PC-9 (cell line): ENCODE measurements at places on chromosomes 3 and 15. TPM values are rescaled to one million over a fixed set of nuclear protein-coding genes. Genes with fewer than 3 reads are reported as not detected.
A peak's percentile ranks its signal among the peaks of the same experiment; 100 is the strongest.

- no peak for DNase-seq
- no peaks in the 10 kb centered on the region for H3K4me1 ChIP-seq
- no peak overlapping the region for H3K27ac ChIP-seq
- H3K4me3 ChIP-seq: no peak overlapping the region
- H3K27me3 ChIP-seq: no peaks in the 10 kb centered on the region
- no peaks in the 10 kb centered on the region for H3K36me3 ChIP-seq
These were observed 465.0 kb downstream of the PLOD2 start for GRCh38 chr3:145696011-145696410.

Gene GABRA5
- total RNA-seq: not detected in 2 replicates

DNA sequence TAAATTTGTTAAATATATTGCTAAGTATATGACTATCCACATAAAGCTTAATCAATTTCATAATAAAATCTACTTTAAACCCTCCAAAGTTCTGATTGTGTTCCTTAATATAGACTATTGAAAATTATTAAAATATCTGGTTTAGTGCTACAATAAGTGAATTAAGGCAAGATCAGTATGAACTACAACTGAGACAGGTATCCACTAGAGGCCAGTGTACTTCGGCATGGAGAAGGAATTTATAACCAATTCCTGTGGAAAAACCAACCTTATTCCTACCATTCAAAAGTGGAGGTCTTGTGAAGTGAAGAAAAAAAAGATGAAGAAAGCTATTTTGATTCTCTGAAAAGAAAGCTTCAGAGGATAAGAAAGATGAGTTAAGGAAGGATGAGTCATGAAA is 237.7 kb downstream of the SUCLG2 start:
- no peak overlapping the region for H3K27ac ChIP-seq
- H3K36me3 ChIP-seq: no peaks in the 10 kb centered on the region
- no peaks in the 10 kb centered on the region for H3K27me3 ChIP-seq
- no peaks in the 10 kb centered on the region for H3K4me1 ChIP-seq
- no peak overlapping the region for H3K4me3 ChIP-seq
- no peak for DNase-seq

DNA sequence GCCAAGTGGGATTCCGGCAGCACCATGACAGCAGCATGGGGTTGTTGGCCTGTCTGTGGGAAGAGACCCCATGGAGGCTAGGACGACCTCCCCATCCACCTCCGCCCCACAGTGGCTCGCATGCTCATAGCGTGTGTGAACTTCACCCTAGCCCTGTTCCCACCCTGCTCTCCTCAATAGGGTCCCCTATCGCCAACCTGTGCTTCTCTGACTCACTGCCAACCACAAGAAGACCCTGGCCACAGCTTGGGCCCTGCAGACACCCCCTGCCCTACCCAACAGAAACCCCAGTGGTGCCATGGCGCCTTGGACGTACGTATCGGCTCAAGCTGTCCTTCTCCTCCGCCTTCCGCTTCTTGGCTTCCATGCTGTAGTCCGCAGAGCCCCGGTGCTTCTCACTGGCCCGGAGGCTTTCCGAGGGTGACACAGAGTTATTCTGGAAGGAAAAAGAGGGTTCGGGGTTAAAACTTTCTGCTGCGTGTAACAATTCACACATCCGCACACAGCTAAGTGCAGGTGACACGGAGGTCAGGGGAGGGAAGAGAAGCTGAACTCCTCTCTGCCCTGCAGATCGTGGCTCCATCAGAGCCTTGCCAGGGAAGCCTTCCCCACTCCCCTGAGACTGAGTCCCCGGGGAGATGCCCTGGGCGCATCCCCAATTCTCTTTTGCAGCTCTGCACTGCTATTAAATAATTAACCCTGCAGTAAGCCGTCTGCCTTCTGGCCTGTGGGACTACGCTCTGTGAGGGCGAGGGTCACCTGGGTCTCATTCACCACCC is 37.3 kb downstream of the TLE3 start:
- H3K27me3 ChIP-seq: no peaks in the 10 kb centered on the region

Gene SLC51B
- not detected in 2 replicates for total RNA-seq

GRCh38 chr15:64562003-64562640 is 101.7 kb downstream of the ZNF609 start:
- no peaks in the 10 kb centered on the region for H3K36me3 ChIP-seq
- H3K4me1 ChIP-seq: peaks cover 12% of the 10 kb centered on the region
- no peak overlapping the region for H3K4me3 ChIP-seq
- no peak overlapping the region for H3K27ac ChIP-seq
- no peaks in the 10 kb centered on the region for H3K27me3 ChIP-seq

DNA sequence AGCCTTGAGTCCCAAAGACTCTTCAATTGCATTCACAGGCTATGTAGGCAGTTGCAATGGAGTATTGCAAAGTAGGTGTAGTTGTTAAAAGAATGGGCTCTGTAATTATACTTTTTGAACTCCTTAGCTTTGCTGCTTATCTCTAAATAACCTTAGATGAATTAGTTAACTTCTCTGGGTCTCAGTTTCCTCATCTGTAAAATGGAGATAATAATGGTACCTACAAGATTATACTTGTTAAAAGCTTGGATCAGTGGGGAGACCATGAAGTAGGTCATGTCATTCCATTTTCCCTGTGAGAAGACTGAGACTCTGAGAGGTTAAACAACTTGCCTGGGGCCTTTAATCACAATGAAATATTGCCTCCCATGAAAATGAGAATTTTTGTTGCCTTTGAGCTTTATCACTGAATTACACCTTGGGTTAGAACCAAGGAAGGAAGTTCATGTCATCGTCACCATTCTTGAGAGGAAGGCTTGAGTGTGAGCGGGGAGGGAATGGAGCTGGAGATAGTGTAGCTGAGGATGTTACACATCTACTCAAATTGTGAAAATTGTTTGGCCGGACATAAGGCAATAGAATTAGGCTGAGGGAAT is 38.1 kb downstream of the CTDSPL start:
- no peak for DNase-seq
- H3K4me1 ChIP-seq: 0 out of 2 replicates have a peak, but pooled peaks cover 7% of the 10 kb centered on the region
- H3K4me3 ChIP-seq: no peak overlapping the region
- no peaks in the 10 kb centered on the region for H3K27me3 ChIP-seq
- H3K27ac ChIP-seq: no peak overlapping the region

Gene HYPK
- total RNA-seq: 10.1 and 14.4 TPM in 2 replicates

Gene ARL8B
- total RNA-seq: 45.4 and 49.5 TPM in 2 replicates

Gene ROBO2
- 0.23 and 0.39 TPM in 2 replicates for total RNA-seq

- H3K27ac ChIP-seq: no peak overlapping the region
- no peaks in the 10 kb centered on the region for H3K36me3 ChIP-seq
- DNase-seq: no peak
- no peak overlapping the region for H3K4me3 ChIP-seq
- no peaks in the 10 kb centered on the region for H3K27me3 ChIP-seq
- H3K4me1 ChIP-seq: peaks cover 7% of the 10 kb centered on the region
These were observed 37.4 kb downstream of the CHST14 start for GRCh38 chr15:40508216-40508615.

DNA sequence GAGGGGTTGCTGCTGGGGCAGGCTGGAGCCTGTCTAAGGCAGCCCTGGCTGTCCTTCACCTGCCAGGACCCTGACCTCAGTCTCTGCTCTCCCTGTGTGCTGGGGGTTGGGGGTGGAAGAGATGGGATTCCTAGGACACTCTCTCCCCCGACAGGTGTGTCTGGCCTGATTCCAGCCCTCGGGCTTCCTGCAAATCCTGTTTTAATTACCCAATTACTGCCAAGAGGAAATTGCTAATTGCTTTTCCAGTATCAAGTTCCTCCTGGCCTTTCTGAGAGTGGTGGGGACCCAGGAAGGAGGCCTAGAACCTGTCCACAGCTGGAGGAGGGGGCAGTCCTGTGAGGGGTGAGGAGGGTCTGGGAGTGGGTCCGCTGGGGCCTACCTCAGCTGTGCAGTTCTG is 15.8 kb downstream of the PLXNA1 start:
- H3K4me1 ChIP-seq: peaks cover 14% of the 10 kb centered on the region; the same call in 1 of the 2 replicates
- no peak overlapping the region for H3K27ac ChIP-seq
- no peaks in the 10 kb centered on the region for H3K36me3 ChIP-seq
- DNase-seq: no peak

Gene CKMT1A
- 0.95 and 1.5 TPM in 2 replicates for total RNA-seq

DNA sequence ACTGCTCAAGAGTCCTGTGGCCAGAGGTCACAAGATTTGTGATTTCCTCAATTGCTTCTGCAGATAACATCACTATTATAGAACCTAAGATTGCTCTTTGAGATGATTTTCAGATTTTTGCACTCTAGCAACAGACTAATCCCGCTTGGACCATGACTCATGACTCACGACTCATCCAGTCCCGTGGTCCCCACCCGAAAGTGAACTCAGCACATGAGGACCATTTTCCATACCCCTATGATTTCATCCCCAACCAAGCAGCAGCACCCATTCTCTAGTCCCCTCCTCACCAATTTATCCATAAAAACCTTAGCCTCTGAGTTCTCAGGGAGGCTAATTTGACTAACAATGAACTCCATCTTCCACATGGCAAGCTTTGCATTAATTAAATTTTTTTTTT is 106.3 kb upstream of the ALCAM start:
- H3K4me3 ChIP-seq: no peak overlapping the region
- DNase-seq: no peak
- H3K27me3 ChIP-seq: no peaks in the 10 kb centered on the region
- H3K4me1 ChIP-seq: no peaks in the 10 kb centered on the region

Gene XCR1
- total RNA-seq: 0.13 and 0.18 TPM in 2 replicates

DNA sequence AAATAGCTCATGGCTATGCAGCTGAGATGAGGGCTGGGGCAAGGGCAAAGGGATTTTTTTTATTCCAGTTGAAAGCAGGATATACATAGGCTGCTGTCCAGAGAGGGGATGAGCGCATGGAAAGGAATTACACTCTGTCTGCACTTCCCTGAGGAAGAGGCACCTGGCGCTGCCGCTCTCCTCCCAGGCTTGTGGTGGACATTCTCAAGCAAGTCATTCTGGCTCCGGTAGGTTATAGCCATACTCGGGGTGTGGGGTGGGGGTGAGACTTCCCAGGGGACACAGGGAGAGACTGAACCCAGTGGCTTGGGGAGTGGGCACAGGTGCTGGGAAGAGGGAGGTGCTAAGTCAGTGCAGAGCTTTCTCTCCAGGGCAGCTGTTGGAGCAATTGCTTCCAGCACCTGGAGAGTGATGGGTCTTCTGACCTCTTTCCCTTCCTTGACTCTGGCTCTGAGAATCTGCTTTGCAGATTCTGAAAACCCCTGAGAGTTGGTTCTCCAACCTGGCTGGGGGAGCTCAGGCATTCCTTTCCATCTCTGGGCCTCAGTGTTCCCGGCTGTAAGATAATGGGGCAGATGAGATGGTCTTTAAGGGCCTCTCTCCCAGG is 24.3 kb downstream of the CYP8B1 start:
- H3K4me1 ChIP-seq: no peaks in the 10 kb centered on the region
- no peaks in the 10 kb centered on the region for H3K27me3 ChIP-seq
- no peak overlapping the region for H3K27ac ChIP-seq
- DNase-seq: no peak

Gene GNAT1
- total RNA-seq: 0.48 TPM in 1 of 2 replicates, not detected in the other

DNA sequence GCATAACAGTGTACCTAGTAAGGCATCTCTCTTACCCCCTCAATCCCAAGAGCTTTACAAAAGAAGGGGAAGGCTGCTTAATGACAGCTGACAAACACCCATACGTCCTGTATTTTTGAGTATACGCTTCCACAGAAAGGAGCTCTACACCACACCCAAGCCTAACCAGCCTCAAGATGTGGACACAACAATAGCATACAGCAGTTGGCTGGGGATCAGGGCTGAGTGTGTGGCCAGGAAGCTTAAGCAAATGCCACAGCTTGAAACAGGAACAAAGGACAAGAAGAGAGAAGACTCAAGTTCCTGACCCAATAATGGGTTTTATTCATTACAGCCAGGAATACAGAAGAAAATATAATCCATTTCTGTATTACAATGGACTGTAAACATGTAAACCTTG is 6.9 kb downstream of the HEXA start:
- no peaks in the 10 kb centered on the region for H3K27me3 ChIP-seq
- H3K27ac ChIP-seq: no peak overlapping the region
- H3K4me3 ChIP-seq: no peak overlapping the region

Gene SPESP1
- total RNA-seq: not detected in 2 replicates

- no peak overlapping the region for H3K27ac ChIP-seq
- H3K4me1 ChIP-seq: no peaks in the 10 kb centered on the region
- no peaks in the 10 kb centered on the region for H3K36me3 ChIP-seq
- H3K4me3 ChIP-seq: no peak overlapping the region
- H3K27me3 ChIP-seq: no peaks in the 10 kb centered on the region
These were observed 12.8 kb upstream of the SETMAR start for GRCh38 chr3:4290272-4290893.

Gene TAGLN3
- total RNA-seq: not detected in 2 replicates

- H3K36me3 ChIP-seq: no peaks in the 10 kb centered on the region
- peaks cover 3% of the 10 kb centered on the region; the same call in 1 of the 2 replicates for H3K27me3 ChIP-seq
- H3K4me1 ChIP-seq: no peaks in the 10 kb centered on the region
- no peak overlapping the region for H3K4me3 ChIP-seq
- no peak for DNase-seq
These were observed 77.9 kb downstream of the NTRK3 start for GRCh38 chr15:88178631-88179030.

DNA sequence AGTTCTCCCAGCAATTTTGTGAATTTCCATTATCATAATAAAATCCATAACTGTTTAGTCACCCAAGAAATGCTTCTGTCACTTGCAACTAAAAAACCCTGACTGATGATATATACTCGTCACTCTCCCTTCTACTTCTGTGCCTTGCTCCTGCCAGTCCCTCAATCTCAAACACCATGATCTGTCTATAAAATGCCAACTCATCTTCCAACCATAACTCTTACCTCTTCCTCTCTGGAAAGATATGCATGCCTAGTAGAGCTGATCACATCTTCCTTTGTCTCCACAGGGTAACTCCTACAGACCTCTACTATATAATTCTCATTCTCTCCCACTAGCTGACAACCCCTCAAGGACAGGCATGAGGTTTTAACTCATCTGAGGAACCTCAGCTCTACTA is 5.2 kb upstream of the VEPH1 start:
- no peak for DNase-seq
- no peaks in the 10 kb centered on the region for H3K4me1 ChIP-seq
- no peaks in the 10 kb centered on the region for H3K36me3 ChIP-seq
- H3K27me3 ChIP-seq: no peaks in the 10 kb centered on the region

DNA sequence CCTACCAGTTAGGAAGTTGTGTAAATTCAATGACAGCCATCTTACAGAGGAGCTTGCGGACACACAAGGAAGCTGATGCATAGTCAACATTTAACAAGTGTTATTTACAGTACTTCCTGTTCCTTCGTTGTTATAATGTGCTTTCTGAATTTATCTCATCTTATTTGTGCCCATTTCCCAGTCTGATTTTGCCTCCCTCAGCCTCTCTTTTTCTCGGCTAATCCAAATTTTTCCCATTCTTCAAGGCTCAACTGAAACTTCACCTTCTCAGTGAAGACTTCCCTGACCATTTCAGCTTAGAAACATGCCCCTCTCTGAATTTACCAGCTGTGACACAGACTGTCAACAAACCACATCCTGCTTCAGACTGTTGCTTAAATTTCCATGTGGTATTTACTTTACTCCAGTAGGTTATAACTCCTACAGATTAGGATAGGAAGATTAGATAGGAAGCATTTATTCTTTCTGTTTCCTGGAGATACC is 55.7 kb upstream of the CP start:
- peak; percentile 78 for DNase-seq
- H3K36me3 ChIP-seq: no peaks in the 10 kb centered on the region
- peaks cover 30% of the 10 kb centered on the region for H3K4me1 ChIP-seq
- H3K27ac ChIP-seq: peak overlapping the region; percentile 82
- no peaks in the 10 kb centered on the region for H3K27me3 ChIP-seq
